ENCODE measurements at places on chromosomes 3 and 15. TPM values are rescaled to one million over a fixed set of nuclear protein-coding genes. Genes with fewer than 3 reads are reported as not detected.
A peak's percentile ranks its signal among the peaks of the same experiment; 100 is the strongest.

- no peak overlapping the region for H3K27ac ChIP-seq
- H3K4me1 ChIP-seq, result peaks cover 4% of the 10 kb centered on the region
- no peaks in the 10 kb centered on the region for H3K27me3 ChIP-seq
- no peak for DNase-seq
- H3K4me3 ChIP-seq, result no peak overlapping the region
Measured at GRCh38 chr3:177106184-177106583, 91.1 kb downstream of the TBL1XR1 start.

DNA sequence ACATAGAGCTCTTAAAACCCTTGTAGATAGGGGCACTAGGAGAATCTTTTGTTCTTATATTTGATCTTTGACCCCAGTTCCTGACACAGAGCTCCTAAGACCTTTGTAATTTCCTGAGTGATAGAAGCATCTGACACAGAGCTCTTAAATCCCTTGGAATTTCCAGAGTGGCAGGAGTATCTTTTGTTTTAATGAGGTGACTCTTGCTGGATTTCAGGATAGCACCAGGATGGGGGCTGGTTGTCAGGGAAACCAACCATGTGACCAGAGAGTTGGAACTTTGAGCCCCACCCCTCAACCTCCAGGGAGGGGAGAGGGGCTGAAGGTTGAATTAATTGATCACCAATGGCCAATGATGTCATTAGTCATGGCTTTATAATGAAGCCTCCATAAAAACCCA, 47.6 kb upstream of the ST8SIA2 start:
- H3K4me1 ChIP-seq, result no peaks in the 10 kb centered on the region
- no peaks in the 10 kb centered on the region for H3K27me3 ChIP-seq
- DNase-seq, result no peak
- no peak overlapping the region for H3K27ac ChIP-seq
- H3K4me3 ChIP-seq, result no peak overlapping the region

GRCh38 chr3:58041182-58041825, 33.1 kb downstream of the FLNB start:
- DNase-seq, result peak; percentile 66
- no peaks in the 10 kb centered on the region for H3K36me3 ChIP-seq
- no peak overlapping the region for H3K4me3 ChIP-seq
- peaks cover 35% of the 10 kb centered on the region for H3K4me1 ChIP-seq

SLC30A4 gene
- 12.2 TPM for total RNA-seq

SPATA12 gene
- total RNA-seq, result not detected
